Sciatic nerve (tissue), 2 donors: ENCODE measurements at places on chromosomes 7 and 10. TPM values are rescaled to one million over a fixed set of nuclear protein-coding genes. Genes with fewer than 3 reads are reported as not detected.
A peak's percentile ranks its signal among the peaks of the same experiment; 100 is the strongest.

- no peak for DNase-seq
Observed at GRCh38 chr10:31099094-31099493, 67.4 kb upstream of the ZNF438 start.

GRCh38 chr7:156668130-156668741 is 27.7 kb downstream of the RNF32 start:
- DNase-seq, result no peak

DNA sequence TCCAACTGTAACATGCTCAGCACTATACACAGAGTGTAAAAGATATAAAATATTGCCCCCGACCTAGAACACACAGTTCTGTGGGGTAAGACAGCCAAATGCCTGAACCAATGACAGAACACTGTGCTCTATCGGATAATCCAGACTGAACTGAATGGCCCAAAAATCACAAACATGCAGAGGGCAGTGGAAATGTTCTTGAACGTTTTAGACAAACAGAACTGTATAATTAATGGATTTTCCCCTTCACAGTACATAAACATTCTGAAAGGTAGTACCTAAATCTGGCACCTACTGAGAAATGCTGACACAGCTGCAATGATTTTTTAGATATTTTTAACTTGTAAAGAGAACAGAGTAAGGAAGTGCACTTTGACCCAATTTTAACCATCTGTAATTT is 33.4 kb downstream of the PARD3 start:
- DNase-seq, result no peak

- DNase-seq, result no peak
Observed at GRCh38 chr7:31940167-31940566, 130.0 kb downstream of the PDE1C start.

GRCh38 chr7:136857573-136857972 is 10.9 kb upstream of the CHRM2 start:
- DNase-seq, result no peak

- no peak for DNase-seq
Observed at GRCh38 chr10:124943301-124944092, 1.6 kb downstream of the ZRANB1 start.

GRCh38 chr7:74185016-74185415 is 10.9 kb downstream of the EIF4H start:
- DNase-seq, result no peak

- DNase-seq, result no peak
Observed at GRCh38 chr7:70696201-70696754, 435.7 kb upstream of the GALNT17 start.

DNA sequence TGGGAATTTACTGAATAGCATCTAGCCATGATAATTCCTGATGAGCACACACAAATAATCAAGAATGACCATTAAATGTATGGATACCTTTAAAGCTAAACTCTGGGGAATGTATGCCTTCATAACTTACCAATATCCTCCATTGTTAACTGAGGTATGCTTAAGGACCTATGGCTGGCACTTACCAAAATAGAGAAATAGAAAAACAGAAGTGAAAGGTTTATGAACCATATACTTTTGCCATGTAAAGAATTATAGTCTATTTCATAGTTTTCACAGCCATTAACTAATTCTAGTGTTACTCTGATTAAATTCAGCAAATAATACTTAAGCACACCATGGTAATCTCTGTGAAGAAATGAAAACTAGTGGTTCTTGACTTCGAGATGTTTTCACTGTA is 1360.6 kb upstream of the LRRTM3 start:
- DNase-seq, result no peak

DNA sequence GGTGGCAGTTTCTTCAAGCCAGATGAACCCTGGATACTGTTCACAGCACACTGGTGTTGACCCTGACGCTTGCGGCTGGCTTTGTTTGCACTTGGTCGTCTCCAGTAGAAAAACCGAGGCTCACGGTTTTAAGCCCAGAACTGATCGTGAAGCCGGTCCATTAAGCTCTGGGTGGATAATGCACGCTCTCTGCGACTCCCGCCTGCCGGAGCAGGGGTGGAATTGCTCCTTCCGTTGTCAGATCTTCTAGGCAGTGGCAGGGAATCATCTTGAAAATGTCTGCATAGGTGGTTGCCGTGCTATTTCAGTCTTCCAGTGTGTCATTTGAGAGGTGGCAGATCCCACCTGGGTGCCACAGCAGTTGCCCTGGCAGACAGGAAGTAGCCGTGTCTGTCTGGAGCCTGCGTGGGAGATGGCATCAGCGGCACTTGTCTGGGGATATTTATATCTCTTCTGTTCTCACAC is 35.9 kb upstream of the AP5Z1 start:
- DNase-seq, result no peak

DNA sequence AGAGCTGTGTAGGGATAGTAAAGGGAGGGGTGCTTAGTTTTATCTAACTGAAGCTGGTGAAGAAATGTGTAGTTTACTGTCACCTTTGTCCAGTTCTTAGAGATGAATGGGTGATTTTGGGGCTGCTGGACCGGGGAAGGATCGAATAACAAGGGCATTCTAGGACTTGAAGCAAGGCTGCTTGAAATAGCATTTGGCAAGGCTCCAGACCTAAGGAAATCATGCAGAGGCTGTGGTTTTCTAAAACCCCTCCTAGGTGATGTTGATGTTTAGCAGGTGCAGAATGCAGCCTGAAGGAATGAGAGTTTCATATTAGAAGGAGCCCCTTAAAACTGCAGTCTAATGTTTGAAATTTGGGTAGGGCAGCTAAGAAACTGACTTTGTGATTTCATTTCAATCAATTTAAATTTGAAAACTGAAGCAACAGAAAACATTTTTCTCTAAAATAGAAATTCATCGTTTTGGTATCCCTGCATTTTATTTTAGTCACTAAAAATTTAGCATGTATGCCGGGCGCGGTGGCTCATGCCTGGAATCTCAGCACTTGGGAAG is 68.5 kb downstream of the TET1 start:
- no peak for DNase-seq

DNA sequence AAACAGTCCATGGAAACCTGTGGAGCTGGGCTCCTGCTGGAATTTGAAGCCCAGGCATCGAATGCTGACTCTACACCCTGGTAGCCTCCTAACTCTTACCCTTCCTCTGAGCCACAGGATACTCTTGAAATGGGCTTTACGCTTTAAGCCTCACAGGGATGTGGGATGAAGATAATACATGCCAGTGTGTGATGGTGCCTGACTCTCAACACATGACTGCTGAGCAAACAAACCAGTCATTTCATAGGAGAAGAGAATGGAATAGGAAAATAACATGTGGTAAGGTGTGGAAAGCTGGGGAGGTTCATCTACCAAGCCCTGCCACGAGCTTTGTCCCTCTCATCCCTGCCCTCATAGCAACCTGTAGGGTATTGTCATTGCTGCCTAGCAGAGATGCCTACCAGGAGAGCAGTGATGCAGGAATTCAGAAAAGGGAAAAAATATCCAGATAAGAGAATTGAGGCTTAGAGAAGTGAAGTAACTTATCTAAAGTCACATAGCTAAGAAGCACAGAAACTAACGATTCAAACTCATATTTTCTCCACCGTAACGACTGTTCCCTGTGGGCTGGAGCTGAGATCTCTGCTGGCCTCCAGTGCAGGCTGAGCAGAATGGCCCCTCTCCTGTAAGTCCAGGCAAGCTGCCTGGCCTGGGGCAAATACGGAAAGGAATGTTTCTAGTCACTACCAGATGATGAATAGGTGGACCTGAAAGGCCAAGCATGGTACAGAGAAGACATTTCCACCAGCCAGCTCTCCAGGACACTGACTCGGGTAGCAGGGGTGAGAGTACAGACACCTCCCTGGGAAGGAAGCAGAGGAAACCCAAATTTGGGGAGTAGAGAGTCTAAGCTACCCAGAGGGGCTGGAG is 90.2 kb upstream of the DUSP5 start:
- no peak for DNase-seq

DNA sequence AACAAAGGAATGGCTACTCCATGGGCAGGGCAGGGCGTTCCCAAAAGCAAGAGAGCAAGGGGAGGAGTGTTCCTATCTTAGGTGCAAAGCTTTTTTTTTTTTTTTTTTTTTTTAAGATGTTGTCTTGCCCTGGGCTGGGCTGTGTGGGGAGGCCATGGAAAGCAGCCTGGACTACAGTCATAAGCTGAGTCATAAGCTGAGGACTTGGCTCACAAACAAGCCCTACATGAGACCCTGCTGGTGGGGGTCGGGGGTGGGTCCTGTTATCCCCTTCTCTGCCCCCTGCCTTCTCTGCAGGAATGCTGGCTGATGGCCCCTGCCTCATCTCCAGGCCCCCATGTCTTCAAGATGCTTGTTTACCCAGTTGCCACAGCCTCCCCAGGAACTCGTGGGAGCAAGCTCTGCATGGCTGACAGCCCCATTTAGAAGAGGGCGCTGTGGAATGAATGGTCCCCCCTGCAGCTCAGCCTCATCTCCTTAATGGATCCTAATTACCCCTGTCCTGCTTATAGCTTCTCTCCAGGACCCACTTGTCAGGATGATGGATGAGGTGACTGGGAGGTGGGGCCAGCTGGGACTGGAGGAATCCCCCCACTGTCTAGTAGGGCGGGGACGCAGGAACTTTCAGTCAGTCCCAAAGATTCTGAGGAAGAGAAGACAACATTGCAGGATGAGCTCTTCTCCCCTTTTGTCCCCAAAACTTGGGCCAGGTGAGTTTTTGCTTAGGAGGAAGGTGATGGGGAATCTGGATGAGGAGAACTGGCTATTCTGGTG is 340.8 kb upstream of the PODXL start:
- DNase-seq, result no peak

DNA sequence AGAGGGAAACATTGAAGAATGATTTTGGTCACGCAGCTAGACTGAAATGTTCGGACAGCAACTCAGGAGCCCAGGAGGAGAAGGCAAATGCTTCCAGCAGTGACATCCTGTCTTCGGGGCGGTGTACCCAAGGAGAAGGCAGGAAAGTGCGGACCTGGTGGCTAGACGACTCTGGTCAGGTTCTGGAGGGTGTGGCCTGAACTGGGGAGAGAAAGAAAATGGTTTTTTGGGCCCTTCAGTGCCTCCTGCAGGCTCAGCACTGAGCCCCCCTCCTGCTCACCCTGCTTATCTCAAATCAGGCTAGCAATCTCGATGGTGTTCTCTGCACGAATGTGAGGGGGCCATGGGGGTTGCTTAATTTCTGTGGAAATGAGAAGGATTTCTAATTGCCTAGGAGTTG is 26.7 kb upstream of the TARP start:
- DNase-seq, result no peak

GRCh38 chr7:49295146-49295545 is 370.8 kb downstream of the CDC14C start:
- DNase-seq, result no peak

GRCh38 chr7:604884-605531 is 85.4 kb upstream of the PDGFA start:
- DNase-seq, result peak; percentile 60

DNA sequence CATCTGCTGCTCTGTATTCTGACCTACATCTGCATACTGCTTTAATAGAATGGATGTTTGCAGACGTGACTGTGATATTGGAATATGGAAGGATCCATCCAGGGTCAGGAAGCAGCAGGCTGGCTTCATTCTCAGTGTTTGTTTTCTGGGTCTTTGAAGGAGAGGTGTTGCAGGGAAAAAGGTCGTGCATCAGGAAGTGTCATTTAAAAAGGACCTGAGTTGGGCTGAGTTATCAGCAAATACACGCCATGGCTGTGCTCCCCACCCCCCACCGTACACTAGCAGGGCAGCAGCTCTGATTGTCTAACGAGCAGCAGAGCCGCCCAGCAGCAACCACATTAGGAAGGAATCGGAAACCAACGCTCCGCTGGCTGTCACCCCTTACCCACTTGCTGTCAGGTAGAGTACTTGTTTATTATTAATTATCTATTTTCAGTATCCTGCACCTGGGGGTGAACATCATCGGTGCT is 63.1 kb upstream of the STEAP1B start:
- no peak for DNase-seq

DNA sequence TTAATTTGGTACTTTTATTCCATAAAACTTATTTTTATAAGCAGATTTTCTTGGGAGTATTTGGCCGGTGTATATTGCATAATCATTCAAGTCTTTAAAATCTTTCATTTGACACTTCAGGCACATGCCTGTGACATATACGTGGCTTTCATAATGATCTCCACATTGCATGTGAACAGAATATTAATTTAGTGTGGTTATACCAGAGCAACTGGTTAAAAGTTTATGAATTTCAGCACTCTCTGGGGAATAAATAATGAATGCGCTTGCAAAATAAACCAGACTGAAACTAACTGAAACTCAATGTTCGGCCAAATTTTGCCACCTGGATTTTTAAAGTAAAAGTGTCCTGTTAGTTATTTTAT is 242.3 kb downstream of the GLI3 start:
- DNase-seq, result no peak

DNA sequence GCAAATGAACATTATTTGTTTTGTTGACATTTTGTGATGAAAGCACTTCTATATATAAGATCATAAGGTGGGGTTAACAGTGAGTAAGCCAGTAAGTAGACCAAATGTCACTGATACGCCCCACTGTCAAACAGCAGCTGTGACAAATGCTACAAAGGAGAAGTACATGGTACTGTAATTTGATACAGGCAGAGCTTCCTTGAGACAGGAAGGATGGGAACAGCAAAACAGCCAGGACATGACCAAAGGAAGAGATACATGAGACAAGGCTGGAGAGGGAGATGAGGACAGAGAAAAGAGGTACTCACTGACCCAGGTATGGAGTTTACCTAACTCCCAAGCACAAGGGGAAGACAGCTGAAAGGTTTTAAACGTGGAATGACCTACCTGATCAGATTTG is 127.0 kb downstream of the SRPK2 start:
- no peak for DNase-seq

DNA sequence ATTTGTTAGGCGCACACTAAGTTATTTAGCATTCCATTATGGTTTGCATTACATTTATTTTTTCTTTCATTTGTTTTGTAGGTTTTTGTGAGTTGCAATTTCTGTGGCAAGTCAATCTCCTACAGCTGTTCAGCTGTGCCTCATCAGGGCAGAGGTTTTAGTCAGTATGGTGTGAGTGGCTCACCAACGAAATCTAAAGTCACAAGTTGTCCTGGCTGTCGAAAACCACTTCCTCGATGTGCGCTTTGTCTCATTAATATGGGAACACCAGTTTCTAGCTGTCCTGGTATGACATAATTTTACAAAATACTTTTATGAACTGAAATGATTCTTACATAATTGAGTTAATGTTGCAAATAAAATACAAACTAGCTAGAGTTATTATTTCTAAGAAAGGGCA is 29.5 kb downstream of the MIOS start:
- DNase-seq, result no peak

DNA sequence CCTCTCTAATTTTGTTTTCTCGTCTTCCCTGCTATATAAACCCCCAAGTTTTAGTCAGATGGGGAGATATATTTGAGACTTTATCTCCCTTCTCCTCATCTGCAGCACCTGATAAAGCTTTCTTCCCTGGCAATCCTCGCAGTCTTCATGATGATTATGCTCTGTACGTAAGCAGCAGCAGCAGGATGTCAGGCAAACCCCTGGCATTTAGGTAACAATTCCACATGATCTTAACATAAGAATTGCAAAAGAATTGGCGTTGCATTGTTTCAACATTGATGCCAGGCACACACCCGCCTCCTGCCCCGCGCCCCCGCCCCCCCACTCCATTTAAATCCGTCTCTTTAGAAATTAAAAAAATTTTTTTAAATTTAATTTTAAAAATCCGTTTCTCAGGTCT is 6.1 kb downstream of the PKD1L1 start:
- DNase-seq, result no peak

TFPI2 gene
- total RNA-seq, result 4.1 TPM

TBX20 gene
- not detected for total RNA-seq

ABLIM1 gene
- total RNA-seq, result 140 TPM

C10orf67 gene
- total RNA-seq, result 1.2 TPM

FAM131B gene
- total RNA-seq, result 2.6 TPM

ZNF655 gene
- total RNA-seq, result 62.0 TPM

CTAGE15 gene
- not detected for total RNA-seq

GCK gene
- total RNA-seq, result 1.9 TPM
